ENCODE measurements at places on chromosomes 11 and 22. TPM values are rescaled to one million over a fixed set of nuclear protein-coding genes. Genes with fewer than 3 reads are reported as not detected.

DNA sequence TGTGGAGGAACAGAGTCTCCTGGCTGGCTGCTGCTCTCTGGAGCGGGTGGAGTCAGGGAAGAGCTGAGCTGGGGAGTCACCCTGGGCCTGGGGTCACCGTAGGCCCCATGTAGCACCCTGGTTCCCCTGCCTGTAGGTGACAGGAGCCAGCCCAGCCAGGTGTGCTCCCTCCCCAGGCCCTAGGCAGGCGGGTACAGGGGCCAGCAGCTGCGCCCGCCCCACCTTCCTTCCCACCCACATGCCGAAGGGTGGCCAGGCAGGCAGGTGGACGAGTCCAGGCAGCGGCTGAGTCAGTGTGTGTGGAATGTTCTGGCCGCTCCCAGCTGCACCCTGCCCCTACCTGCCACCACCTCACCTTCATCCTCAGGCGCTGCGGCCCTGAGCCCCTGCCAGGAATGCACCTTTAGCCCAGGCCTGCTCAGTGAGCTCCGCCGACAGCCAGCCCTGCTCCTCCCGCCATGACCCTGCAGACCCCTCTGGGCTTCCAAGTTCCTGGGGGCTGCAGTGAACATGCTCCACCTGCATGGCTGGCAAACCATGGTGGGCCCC lies 654 bp upstream of the SYT8 start:
- H3K36me3 ChIP-seq, result no peaks in the 10 kb centered on the region
- peak; percentile 96 for DNase-seq
- peak overlapping the region; percentile 83 for H3K27ac ChIP-seq
- no peaks in the 10 kb centered on the region for H3K27me3 ChIP-seq
- peaks cover 68% of the 10 kb centered on the region for H3K4me1 ChIP-seq
- H3K4me3 ChIP-seq, result no peak overlapping the region

DNA sequence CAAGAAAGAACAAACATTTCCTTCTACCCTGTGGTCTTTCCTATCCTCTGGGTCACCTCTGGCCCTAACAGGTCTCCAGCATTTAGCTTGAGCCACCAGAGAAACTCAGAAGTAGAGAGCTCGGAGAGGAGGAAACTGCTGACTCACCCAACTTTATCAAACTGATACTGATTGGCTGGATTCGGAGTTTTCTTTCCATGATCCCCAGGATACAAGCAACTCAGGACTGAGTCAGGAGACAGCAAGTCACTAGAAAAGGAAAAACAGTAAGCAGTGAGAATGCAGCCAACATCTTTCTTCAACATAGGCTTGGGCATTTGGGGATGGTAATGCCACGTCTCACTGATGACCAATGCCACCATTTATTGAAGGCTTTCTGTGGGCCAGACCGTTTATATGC lies 32.7 kb downstream of the THOC5 start:
- no peaks in the 10 kb centered on the region for H3K4me1 ChIP-seq
- H3K27me3 ChIP-seq, result no peaks in the 10 kb centered on the region
- peaks cover 95% of the 10 kb centered on the region for H3K36me3 ChIP-seq
- no peak for DNase-seq
- no peak overlapping the region for H3K4me3 ChIP-seq
- no peak overlapping the region for H3K27ac ChIP-seq

DNA sequence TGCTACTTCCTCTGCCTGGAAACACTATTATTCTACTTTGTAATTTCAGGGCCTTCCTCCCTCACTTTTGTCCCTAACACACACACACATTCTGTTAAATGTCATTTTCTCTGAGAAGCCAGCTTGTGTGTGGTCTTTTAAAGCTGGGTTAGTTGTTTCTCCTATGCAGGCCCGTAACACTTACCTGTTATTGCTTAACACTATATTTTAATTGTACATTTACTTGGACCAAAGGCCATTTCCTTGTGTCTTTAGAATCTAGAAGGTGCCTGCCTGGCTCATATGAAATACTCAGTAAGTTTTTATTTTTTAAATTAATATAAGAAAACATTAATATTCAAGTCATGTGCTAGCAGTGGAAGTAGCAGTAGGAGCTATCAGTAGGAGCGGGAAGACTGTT lies 30.6 kb downstream of the FAR1 start:
- no peaks in the 10 kb centered on the region for H3K27me3 ChIP-seq
- no peak overlapping the region for H3K4me3 ChIP-seq
- H3K36me3 ChIP-seq, result peaks cover 75% of the 10 kb centered on the region
- no peak overlapping the region for H3K27ac ChIP-seq
- DNase-seq, result no peak
- peaks cover 19% of the 10 kb centered on the region for H3K4me1 ChIP-seq

LRP5 gene
- 26.6 TPM for polyA plus RNA-seq

ADAMTS8 gene
- 4.9 TPM for polyA plus RNA-seq

SPA17 gene
- polyA plus RNA-seq, result 14.4 TPM

All from stomach (tissue), 19 donors.